Stimulated activated CD4-positive, alpha-beta T cell treated with anti-CD3 and anti-CD28 coated beads, Interleukin-1b, Interleukin-23, amount 100 ng/mL, for 1 hour (primary cell): ENCODE measurements at places on chromosomes 12 and 14.

GRCh38 chr14:58887931-58888330 is 250.2 kb downstream of the DACT1 start:
- DNase-seq, result no peak

DNA sequence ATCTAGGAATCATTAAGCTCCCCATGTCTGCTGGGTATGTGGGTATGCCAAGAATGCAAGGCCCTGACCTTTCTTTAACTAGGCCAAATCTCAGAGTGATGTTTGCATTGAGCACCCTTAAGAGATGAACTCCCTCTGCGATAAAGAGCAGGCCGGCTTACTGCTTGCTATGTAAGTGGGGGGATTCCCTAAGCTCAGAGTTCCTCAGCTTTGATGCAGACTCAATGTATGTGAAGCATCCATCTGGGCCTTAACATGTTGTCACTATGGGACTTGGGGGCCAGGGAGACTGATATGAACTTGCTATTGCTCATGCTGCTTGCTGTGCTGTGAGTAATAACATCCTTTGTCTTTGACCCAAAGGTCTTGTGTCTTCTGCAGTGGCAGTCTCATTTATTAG is 149.7 kb downstream of the C12orf75 start:
- DNase-seq, result no peak

GRCh38 chr14:101494826-101495225 is 66.5 kb upstream of the DIO3 start:
- no peak for DNase-seq

DNA sequence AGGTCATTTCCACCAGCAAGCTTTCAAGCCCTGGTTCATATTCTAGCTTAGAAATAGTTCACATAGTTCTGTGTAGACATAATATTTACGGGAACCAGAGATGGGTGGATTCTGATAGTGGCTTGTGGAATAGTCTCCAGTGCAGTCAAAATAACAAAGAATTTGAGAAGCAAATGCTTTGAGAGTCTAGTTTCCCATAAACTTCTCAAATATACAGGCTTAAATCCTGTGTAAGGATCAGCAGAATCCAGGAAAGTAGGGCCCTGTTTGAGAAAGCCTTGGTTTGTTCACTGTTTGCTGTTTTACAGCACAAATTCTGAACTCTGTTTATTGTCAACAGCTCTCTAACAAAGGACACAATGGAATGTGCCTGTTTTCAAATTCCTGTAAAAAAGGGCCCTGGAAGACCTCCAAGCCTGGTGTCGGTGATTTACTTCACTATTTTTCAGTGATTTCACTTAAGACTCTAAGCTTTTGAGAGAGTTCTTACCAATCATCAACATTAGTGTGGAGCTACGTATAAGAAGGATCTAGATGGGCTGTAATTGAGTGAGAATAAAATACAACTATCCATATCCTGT is 11.4 kb upstream of the FOS start:
- DNase-seq, result no peak

GRCh38 chr14:52121441-52121840 is 52.6 kb upstream of the NID2 start:
- no peak for DNase-seq

- no peak for DNase-seq
Measured at GRCh38 chr14:65959563-65960024, 526.6 kb upstream of the CCDC196 start.

DNA sequence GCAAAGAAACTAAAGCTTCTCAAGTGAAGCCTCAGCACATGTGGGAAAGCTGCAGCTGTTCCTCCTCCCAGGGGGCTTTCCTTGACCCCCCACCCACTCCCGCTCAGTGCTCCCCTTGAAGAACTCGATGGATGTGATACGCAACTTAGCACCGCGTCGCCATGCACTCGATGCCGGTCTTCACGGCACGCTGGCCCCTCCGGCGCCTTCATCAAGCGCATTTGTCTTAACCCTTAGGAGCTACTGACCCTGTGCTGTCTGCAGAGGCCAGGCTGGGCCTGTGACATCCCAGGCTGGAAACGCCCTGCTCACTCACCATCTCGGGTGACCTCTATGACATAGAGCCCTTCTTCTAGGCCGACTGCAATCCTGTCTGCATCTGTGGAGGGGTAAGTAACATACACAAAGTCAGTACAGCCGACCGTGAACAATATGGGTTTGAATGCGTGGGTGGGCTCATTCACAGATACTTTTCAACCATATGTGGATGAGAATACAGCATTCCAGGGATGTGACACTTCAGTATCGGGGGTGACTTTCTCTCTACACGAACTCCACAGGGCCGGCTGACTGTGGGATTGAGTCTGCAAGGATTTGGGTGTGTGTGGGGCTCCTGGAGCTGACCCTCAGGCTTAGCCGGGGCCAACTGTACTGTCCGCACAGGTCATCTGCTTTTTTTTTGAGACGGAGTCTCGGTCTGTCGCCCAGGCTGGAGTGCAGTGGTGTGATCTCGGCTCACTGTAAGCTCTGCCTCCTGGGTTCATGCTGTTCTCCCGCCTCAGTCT is 23.1 kb downstream of the AMN start:
- no peak for DNase-seq

- DNase-seq, result no peak
Measured at GRCh38 chr12:95874452-95874851, 15.7 kb downstream of the SNRPF start.

- DNase-seq, result no peak
Measured at GRCh38 chr12:1644534-1645438, 15.8 kb downstream of the WNT5B start.

DNA sequence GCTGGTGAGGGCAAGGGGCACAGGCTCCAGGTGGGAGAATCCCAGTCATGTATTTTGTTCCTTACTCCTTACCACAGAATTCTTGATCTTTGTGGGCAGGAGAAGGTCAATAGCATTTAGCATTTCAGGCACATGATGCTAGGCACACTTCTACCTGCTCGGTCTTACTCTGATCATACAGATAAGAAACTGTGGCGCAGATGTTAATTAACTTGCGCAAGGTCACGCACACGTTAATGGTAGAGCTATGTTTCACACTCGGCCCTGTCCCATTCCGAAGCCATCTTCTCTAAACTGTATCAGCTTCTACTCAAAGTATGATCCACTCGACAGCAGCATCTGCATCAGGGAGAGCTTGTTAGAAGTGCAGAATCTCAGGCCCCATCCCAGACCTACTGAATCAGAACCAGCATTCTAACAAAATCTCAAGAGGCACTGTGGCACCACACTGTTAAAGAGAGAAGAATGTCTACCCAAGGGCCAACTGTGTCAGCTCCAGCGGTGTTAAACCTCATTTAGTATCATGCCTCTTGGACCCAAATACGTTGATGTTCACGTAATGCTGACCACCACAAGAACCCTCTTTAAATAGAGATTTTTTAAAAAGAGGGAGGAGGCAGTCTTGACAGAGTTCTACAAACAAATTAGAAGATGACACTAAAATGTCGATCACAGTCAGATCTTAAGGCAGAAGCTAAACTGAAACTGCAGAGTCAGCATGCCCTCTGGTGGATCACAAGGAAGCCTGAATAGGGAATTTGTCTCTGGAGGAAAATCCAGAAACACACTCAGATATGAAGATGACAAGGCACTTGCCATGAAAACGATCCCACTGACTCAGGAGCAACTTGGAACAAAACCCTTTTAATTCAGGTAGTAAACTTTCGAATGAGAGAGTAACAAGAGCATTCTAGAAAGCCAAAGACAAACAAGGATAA is 7.3 kb downstream of the STXBP6 start:
- no peak for DNase-seq

DNA sequence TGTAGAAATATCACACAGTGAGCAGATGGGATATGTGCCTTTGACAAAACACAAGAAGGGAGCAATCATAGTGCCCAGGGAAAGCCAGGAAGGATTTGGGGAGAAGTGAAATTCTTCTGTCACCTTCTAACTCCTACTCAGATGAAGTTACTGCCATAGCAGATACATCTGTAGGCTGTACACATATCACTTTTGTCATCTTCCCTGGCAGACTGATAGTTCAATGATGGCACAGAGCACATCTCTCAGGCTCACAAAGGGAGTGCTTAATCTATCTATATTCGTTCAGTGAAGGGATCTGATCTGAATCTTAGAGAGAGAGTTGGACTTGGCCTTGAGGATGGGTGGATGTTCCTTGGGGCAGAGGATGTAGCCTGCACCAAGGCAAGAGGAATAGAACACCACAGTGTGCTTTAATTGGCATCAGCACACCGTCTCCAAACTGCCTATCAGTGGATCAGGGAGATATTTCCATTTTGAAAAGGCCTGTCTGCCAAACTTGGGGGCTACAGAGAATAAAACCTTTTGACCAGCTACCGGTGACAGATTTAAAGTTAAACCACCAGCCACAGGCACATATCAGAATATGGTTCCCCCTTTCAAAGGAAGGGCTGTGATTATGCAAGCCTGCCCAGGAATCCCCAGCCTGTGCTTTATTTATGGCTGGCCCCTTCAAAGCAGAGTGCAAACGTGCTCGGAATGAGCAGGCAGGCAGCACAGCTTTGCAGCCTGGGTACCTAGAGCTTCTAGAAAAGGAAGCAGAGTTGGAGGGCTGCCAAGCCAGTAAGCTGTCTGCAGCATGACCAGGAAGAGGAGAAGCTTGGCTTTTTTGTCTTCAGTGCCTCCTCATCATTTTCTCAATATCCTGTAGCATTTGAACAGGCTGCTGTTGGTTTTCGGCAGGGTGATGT is 165.5 kb upstream of the DYRK2 start:
- peak; percentile 8 for DNase-seq

DNA sequence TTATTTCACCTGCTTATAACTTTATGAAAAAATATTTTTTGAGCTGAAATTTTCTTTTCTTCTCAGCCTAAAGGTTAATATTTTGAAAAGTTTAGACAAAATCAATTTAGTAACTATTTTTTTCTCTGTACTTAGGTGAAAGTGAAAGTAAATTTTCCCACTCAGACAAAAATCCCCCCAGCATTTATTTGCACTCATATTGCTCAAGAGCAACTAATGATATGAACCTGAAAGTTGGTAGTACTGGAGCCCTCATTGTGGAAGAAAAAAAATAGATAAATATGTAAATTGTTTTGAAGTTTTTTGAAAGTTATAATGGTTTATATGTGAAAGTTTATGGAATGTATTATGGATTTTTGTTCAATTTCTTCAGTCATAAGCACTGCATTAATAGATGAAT is 1005.9 kb upstream of the ATXN7L3B start:
- DNase-seq, result no peak
